Keratinocyte (primary cell): ENCODE measurements at places on chromosomes 2 and 18. TPM values are rescaled to one million over a fixed set of nuclear protein-coding genes. Genes with fewer than 3 reads are reported as not detected.

Gene GPR45
- not detected in 3 replicates for polyA plus RNA-seq

Gene LIPG
- polyA plus RNA-seq = 200 to 263 TPM (median 241 TPM) in 3 replicates

Gene FSHR
- polyA plus RNA-seq = not detected in 3 replicates

Gene EFR3B
- 0.09 to 0.14 TPM (median 0.13 TPM) in 3 replicates for polyA plus RNA-seq

Gene CYS1
- polyA plus RNA-seq = 0.14 to 0.52 TPM (median 0.48 TPM) in 3 replicates

Gene ZSWIM2
- polyA plus RNA-seq = not detected in 3 replicates

Gene SULT1C4
- polyA plus RNA-seq = not detected in 3 replicates

GRCh38 chr2:107932488-107932887 lies 53.8 kb upstream of the SLC5A7 start:
- peak; percentile 4 for DNase-seq

DNA sequence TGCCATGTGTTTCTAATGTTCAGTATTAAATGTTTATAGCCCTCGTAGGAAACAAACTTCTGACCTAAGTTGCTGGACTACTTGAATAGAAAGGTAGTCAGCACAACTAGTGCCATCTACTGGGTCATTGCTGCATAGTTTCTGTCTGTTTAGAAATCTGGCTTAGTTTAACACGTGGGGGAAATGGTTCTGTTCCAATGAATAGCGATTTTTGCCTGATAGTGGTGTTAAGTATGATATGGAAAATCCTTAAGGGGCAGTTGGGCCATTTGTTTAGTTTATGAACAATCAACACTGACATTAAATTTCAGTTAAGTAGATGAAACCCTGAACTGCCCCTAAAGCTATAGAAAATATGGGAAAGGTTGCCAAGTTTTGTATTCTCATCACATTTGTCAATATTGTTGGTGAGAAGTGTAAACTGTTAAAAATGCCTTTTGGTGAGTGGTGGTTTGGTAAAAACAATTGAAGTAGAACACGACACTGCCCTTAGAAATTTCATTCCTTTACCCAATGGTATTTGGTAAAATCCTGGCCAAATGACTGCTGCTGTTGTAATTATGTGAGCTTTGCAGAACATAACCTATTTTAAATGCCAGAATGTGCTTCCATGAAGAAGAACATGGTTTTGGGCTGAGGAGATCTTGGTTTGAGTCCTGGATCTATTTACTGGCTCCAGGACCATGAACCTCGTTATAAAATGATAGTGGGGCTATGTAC lies 13.2 kb downstream of the NABP1 start:
- no peak for DNase-seq

DNA sequence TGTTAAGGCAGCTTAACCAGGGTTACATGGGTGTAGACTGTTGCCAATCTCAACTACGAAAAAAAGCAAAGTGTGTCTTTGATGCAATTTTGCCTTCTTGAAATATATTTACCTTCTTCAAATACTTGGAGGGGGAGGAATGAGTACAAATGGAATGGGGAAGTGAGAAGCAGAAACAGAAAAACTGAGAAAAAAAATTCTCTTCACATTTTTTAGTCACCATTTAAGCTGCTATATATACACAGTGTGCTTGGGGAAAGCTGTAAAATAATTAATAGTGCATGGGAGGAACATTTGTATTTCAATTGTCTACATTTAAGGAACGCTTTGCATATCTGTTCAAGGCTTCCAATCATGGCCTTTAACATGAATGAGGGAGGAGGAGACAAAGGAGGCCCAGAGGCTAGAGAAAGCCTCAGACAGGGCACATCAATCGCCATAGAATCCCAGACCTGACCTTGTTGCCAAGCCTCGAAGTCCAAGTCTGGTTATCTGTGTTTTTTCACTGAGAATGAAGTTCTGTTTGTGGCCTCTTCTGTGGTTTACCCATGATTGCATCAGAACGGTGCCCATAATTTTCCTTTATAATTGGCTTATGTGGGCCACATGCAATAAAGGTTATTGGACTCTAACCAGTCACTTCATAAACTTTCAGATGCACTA lies 158.6 kb downstream of the PIK3C3 start:
- no peak for DNase-seq
